ENCODE measurements at places on chromosomes 1 and 21.

GRCh38 chr1:184027826-184028695 lies 9.5 kb downstream of the COLGALT2 start:
- DNase-seq, result no peak

GRCh38 chr1:153536671-153537375 lies 1.0 kb upstream of the S100A6 start:
- no peak for DNase-seq

DNA sequence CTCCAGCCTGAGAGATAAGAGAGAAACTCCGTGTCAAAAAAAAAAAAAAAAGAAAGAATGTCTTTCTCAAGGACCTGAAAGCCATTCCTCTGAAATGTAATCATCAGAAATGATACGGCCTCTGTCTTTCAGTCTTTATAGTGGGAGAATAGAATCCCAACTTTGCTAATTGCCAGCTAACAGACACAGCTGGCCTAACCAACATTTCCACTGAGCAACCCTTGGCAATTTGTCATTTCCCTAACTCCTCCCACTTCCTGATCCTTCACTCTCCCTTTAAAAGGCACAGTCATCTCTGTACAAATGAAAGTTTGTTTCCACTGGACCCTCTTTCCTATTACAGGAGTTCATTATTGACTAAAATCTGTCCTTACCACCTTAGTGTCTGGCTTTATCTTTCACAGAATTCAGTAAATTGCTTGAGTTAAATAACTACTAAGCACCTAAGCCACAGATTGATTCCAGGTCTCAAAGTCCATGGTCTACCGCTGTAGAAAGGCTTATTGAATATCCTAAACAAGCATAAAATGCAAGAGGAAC lies 4.3 kb upstream of the CBR1 start:
- no peak for DNase-seq

GRCh38 chr1:207825409-207825695 lies 73.5 kb downstream of the CD46 start:
- DNase-seq, result no peak

DNA sequence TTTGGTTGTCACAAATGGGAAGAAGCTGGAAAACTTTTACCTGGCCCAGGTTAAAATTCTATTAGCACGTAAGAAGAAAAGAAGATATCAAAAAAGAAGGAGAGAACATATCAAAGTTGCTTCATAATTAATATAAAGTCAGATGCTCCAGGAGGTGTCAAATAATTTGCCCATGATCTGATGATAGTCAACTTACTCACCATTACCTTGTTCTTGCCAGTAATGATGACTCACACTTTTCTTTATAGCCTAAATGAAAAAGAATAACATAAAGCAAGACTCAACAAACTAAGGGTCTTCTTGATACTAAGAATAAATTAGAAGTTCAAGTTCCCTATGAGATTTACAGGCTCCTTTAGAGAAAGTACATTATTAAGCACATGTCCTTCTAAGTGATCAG lies 580.4 kb downstream of the TTLL7 start:
- no peak for DNase-seq

DNA sequence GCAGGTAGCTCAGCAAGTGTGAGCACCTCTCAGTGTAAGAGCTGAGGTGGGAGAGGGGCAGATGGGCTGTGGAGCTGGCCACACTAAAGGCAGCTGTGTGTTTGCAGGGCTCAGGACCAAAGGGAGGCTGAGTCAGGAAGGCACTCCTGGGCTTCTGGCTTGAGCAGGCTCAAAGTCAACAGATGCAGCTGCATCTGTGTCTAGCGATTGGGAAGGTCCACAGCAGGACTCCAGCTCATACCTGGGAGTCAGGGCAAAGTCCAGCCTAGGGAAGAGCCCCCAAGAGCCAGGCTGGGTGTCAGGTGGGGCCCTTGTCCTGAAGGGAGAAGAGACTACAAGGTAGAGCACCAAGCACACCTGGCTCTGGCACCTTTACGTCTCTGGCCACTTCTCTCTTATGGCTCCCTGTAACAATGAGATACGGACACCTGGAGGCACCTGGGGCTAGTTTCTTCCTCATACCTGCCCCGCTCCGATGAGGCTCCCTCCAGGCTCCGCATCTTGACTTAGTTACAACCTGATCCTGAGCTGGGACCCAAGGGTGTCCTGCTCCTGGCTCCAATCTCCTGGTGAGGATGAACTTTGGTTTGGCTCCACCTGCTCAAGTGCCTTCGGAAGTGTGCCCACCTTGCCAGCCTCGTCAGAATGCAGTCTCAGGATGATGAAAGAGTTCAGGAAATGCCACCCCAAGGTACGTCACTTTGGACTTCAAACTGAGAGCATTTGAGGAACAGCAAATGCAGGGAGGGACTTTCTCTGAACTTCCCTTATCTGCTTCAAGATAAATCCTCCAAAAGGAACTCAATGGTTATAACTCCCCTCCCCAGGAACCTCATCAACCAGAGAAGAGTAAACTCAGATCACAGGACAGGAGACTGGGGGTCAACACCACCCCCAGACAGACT lies 21.5 kb upstream of the SLC2A1 start:
- DNase-seq, result no peak

GRCh38 chr1:43651188-43651587 lies 1.2 kb downstream of the KDM4A start:
- no peak for DNase-seq

- DNase-seq, result no peak
Measured at GRCh38 chr1:115275216-115275615, 62.8 kb downstream of the NGF start.

DNA sequence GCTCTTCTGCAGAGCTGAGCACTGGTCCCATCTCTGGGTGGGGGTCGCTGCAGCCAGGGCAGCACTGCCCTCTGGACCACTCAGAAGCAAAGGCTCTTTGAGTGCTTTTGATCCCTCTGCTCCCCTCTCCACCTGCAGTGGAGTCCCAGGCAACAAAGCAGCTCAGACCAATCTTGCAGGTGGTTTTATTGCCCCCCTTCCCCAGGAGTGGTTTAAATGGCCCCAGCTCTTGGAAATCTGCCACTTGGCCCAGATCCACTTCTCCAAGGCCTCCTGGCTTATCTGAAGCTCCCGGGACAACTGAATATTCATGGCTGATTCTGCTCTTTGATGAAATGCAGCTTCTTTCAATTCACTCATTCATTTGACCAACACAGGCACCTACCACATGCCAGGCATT lies 2.7 kb downstream of the STUM start:
- DNase-seq, result no peak

GRCh38 chr1:154871374-154871773 lies 1.3 kb upstream of the KCNN3 start:
- no peak for DNase-seq

GRCh38 chr1:185365951-185366350 lies 48.9 kb upstream of the IVNS1ABP start:
- DNase-seq, result no peak

DNA sequence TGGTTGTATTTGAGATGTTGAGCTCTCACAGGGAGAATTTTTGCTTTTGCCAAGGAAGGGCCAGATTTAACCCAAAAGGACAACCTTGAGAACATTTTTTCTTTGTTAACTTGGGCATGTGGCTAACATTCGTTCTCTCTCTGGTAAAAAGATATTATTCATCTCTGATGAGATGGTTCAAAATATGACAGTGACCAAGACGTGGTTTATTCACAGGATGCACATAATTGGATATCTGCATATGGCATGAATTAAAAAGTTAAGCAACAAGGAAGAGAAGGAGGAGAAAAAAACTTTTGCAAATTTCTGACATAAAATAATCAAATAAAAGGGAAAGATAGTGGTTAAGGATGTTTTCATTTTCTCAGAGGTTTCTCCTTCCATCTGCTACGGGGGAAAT lies 43.1 kb upstream of the BCL10 start:
- DNase-seq, result no peak

DNA sequence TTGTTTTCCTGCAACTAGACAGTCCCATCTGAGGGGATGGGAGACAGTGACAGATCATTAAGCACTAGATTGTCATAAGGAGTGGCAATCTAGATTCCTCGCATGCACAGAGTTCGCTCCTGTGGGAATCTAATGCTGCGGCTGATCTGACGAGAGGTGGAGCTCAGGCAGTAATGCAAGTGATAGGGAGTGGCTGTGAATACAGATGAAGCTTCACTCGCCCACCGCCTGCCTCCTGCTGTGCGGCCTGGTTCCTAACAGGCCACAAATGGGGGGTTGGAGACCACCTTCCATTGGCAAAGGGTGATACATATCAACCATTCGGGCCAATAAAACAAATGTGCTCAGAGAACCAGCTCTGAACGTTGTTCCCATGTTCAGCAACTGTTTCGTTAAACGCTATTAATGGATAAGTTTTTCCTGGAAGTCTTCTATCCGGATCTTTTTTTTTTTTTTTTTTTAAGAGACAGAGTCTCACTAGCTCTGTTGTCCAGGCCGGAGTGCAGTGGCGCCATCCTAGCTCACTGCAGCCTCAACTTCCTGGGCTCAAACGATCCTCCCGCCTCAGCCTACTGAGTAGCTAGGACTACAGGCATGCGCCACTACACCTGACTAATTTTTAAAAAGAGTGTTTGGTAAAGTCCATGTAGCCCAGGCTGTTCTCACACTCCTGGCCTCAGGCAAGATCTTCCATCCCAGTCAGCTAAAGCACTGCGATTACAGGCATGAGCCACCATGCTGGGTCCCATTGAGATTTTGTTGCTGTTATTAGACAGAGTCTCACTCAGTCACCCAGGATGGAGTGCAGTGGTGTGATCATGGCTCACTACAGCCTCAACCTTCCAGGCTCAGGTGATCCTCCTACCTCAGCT lies 8.7 kb upstream of the RSRP1 start:
- DNase-seq, result no peak

GRCh38 chr1:184896000-184896399 lies 78.3 kb downstream of the NIBAN1 start:
- DNase-seq, result no peak

GRCh38 chr1:8846263-8846662 lies 28.8 kb upstream of the RERE start:
- no peak for DNase-seq

DNA sequence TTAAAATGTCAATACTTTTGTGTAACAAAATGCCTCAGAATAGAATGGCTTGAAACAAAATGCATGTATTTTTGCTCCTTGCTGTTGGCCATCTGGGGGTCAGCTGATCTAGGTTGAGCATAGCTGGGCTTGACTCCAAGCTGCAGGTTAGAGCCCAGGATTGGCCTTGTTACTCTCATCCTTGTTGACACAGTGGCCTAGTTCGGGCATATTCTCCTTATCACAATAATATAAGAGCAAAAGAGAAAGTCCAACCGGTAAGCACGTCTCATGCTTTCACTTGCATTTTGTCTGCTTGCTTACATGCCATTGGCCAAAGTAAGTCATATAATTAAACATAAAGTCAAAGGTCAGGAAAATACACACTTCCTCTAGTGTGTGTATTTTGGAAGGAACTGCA lies 456.2 kb downstream of the KCNT2 start:
- no peak for DNase-seq

DNA sequence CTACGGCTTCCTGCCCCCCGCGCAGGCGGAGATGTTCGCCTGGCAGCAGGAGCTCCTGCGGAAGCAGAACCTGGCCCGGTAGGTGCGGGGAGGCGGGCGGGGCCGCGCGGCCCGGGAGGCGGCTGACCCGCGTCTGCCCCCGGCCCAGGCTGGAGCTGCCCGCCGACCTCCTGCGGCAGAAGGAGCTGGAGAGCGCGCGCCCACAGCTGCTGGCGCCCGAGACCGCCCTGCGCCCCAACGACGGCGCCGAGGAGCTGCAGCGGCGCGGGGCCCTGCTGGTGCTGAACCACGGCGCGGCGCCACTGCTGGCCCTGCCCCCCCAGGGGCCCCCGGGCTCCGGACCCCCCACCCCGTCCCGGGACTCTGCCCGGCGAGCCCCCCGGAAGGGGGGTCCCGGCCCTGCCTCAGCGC lies 16.6 kb downstream of the NOC2L start:
- no peak for DNase-seq

DNA sequence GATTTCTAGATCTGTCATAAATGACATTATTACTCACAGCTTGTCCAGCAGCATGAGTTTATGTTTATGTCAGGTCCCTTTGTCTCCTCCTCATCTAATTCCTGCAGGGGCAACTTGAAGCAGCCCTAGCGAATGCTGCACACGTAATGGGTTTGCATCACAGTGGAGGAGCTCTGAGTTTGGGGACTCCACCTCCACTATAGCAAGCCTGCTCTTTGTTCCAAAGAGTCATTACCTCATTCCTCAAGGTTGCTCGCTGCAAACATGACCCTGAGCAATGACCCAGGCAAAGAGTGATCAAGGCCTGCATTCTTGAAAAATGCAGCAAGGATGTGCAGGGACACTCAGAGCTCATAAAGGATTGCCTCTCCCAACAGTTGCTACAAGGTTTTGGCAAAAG lies 261.9 kb downstream of the HHIPL2 start:
- DNase-seq, result no peak

DNA sequence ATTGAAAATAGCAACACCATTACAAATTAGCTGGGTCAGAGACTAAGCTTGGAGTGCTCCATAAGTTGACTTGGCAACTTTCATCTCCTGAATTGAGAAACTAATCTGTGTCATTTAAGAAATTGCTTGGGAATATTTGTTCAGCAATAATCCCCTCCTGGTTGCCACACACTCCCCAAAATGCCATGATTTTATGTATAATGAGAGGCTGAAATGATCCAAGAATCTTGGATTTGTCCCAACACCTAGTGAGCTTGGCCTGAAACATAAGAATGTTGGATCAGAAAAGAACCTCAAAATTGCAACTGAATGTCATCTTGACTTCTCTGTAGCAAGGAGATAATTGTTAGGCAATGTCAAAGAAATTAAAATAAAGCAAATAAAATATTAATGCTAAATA lies 805.9 kb upstream of the ADAMTS5 start:
- DNase-seq, result no peak

DNA sequence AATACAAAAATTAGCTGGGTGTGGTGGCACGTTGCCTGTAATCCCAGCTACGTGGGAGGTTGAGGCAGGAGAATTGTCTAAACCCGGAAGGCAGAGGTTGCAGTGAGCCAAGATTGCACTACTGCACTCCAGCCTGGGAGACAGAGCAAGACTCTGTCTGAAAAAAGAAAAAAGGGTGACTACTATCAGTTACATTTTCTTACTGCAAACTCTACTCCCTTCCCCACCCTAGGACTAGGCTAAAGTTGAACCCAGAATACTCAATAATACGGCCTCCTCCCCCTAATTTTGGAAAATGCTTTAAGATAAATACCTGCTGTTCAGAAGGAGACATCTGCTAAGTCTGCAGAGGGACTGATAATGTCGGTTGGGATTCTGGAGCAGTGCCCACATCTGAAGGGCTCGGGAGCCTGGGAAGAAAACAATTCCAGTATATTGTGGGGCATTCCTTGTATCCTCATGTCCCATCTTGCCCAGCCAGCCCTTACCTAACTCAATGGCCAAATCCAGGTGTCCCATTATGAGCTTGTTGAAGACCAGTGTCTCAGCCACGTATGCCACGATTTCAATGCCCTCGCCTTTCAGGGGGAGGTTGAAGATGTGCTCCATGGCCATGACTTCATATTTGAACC lies 89.7 kb downstream of the ADCY10 start:
- DNase-seq, result no peak

GRCh38 chr1:224565186-224565585 lies 50.9 kb upstream of the CNIH3 start:
- DNase-seq, result no peak

- no peak for DNase-seq
Measured at GRCh38 chr1:105419030-105419429, 1637.4 kb upstream of the PRMT6 start.
